ENCODE measurements at places on chromosomes 3 and 15. TPM values are rescaled to one million over a fixed set of nuclear protein-coding genes. Genes with fewer than 3 reads are reported as not detected.
A peak's percentile ranks its signal among the peaks of the same experiment; 100 is the strongest.

DNA sequence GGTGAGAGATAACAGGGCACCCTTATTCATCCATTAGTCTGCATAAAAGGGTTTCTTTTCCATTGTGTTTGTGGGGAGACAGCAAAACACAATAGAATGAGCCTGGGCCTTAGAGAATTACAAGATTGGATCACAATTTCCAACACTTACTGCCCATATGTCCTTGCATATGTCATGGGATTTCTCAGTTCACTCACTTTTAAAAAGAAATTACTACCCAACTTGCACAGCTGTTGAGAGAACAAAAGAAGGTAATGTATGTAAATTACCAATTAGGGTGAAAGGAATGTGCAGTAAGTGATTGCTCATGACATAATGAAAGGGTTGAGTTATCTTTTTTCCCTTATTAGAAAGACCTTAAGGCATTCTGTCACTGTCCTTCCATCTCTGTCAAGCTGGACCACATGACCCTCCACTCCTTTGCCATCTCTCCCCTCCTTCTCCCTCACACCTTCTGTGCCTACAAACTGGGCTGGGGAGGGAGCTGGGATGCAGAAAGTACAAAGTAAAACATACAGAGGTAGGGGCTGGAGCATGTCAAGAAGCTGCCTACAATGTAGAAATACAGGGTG, 244.2 kb downstream of the ZMAT3 start:
- H3K36me3 ChIP-seq: no peaks in the 10 kb centered on the region
- no peak for DNase-seq
- no peak overlapping the region for H3K27ac ChIP-seq
- H3K4me3 ChIP-seq: no peak overlapping the region
- H3K4me1 ChIP-seq: no peaks in the 10 kb centered on the region

DNA sequence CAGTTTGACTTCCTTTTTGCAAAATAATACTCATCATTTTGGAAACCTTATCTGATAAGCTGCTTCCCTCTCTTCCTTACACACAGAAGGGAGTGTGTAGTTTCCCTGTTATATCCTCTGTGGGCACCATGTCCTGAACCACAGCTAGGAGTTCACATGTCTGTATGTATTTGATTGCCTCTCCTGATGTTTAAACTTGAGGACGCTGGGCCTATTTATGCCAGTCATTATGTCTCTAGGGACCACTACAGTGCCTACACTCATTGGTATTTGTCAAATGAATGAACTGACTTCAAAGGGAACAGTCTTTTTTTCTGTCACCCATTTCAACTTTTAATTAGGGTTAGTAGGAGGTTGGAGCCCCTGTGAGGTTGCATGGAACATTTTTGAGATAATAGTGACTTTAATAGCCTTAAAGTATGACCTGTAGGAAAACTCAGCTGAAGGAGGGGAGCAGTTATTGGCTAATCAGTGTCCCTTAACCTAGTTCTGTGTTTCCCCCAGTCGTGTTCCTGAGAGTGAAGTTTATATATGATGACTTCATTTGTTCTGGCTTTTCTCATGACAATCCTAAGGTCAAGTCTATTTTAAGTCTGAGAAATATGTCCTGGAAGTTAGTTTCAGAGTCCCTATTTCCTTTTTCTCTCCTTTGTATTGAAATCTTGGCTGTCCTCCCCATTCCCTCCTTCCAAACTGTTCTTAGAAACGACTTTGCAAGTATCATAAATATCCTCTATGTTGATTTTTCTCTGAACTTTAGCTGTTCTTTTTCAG, 28.9 kb downstream of the PDE8A start:
- DNase-seq: no peak
- no peak overlapping the region for H3K27ac ChIP-seq
- no peaks in the 10 kb centered on the region for H3K36me3 ChIP-seq
- no peak overlapping the region for H3K4me3 ChIP-seq
- no peaks in the 10 kb centered on the region for H3K27me3 ChIP-seq
- H3K4me1 ChIP-seq: no peaks in the 10 kb centered on the region

- no peak overlapping the region for H3K4me3 ChIP-seq
- H3K36me3 ChIP-seq: no peaks in the 10 kb centered on the region
- peaks cover 10% of the 10 kb centered on the region for H3K4me1 ChIP-seq
- H3K27ac ChIP-seq: no peak overlapping the region
- no peaks in the 10 kb centered on the region for H3K27me3 ChIP-seq
- no peak for DNase-seq
These were observed 21.1 kb upstream of the COLQ start for GRCh38 chr3:15542614-15543013.

DNA sequence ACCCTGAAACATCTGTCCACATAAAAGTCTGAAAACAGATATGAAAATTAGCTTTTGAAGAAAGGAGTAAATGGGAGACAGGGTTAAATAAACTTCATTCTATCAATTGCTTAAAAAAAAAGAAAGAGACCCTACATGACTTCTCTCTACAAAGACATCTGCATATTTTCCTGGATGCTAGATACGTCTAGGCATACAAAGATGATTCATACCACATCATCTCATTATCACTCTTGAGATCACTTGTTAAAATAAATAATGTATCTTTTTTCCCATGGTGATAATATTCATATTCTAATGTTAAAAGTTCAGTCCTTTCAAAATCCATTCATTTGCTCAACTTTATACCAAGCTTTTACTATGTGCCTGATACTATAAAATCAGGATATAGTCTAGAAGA, 295.8 kb downstream of the MAGI1 start:
- no peak overlapping the region for H3K4me3 ChIP-seq
- no peaks in the 10 kb centered on the region for H3K36me3 ChIP-seq
- H3K27me3 ChIP-seq: no peaks in the 10 kb centered on the region
- no peaks in the 10 kb centered on the region for H3K4me1 ChIP-seq
- H3K27ac ChIP-seq: no peak overlapping the region
- DNase-seq: no peak

DNA sequence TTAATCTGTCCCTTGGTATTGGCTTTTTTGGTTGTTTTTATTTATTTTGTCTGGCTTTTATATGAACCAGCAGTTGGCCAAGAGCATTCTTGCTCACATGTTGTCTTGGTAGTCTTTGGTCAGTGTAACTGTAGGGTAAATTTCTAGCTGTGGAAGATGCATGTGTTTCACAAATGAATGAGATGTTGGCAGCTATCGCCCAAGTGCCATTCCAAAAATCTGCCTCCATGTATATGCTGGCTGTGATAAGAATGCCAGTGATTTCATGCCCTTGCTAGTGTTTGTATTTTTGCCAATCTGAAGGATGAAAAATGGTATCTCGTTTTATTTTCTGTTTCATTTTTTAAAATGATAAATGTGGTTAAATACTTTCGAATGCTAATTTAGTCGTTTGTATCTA, 50.1 kb downstream of the TLNRD1 start:
- DNase-seq: no peak
- no peak overlapping the region for H3K27ac ChIP-seq
- no peak overlapping the region for H3K4me3 ChIP-seq
- no peaks in the 10 kb centered on the region for H3K4me1 ChIP-seq
- no peaks in the 10 kb centered on the region for H3K36me3 ChIP-seq

DNA sequence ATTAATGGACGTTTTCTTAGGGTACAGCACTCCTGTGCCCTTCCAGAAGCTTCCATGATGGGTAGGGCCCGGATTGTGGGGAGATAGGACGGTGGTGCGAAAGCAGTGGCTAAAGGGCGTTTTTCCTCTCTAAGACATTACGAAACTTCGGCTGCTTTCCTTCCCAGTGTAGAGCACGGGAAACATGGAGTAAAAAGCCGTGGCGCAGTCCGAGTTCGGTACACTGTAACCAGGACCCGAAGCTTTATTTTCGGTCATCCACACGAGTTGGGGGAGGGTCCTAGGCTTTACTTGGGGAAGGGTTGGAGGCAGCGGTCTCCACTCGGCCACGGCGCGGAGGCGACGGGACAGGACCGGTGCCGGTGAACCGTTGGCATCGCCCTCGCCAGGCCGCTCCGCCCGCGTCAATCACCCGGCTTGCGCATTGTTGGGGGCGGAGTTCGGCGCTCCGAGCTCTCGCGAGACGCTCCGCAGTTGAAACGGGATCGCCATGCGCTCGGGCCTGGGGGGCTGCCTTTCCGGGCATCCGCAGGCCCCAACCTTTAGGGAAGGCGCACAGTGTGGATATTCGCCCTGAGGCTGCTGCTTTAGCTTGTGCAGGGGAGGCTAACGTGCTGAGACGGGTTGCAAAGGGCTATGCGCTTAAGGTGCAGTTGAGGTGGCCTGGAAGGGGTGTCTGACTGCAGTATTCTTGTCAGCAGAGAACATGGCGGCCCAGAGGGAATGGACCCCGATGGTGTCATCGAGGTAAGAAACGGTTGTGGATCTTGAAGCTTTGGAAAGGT, 546 bp downstream of the EIF4A2 start:
- peaks cover 37% of the 10 kb centered on the region for H3K4me1 ChIP-seq
- peaks cover 56% of the 10 kb centered on the region for H3K36me3 ChIP-seq
- H3K4me3 ChIP-seq: peak overlapping the region; percentile 88
- H3K27me3 ChIP-seq: no peaks in the 10 kb centered on the region
- peak overlapping the region; percentile 97 for H3K27ac ChIP-seq

- no peaks in the 10 kb centered on the region for H3K4me1 ChIP-seq
- no peaks in the 10 kb centered on the region for H3K27me3 ChIP-seq
- H3K36me3 ChIP-seq: no peaks in the 10 kb centered on the region
- H3K27ac ChIP-seq: no peak overlapping the region
- no peak overlapping the region for H3K4me3 ChIP-seq
These were observed 111.4 kb downstream of the CMSS1 start for GRCh38 chr3:99928771-99929744.

- H3K27ac ChIP-seq: no peak overlapping the region
- H3K4me3 ChIP-seq: no peak overlapping the region
- no peaks in the 10 kb centered on the region for H3K27me3 ChIP-seq
- peaks cover 3% of the 10 kb centered on the region for H3K4me1 ChIP-seq
- no peaks in the 10 kb centered on the region for H3K36me3 ChIP-seq
- no peak for DNase-seq
These were observed 4.2 kb upstream of the TMEM41A start for GRCh38 chr3:185502987-185503386.

- DNase-seq: no peak
- no peaks in the 10 kb centered on the region for H3K4me1 ChIP-seq
- H3K27ac ChIP-seq: no peak overlapping the region
- H3K27me3 ChIP-seq: no peaks in the 10 kb centered on the region
- H3K4me3 ChIP-seq: no peak overlapping the region
These were observed 6.7 kb downstream of the KNSTRN start for GRCh38 chr15:40388941-40389823.

- H3K27ac ChIP-seq: no peak overlapping the region
- DNase-seq: no peak
- no peak overlapping the region for H3K4me3 ChIP-seq
- H3K27me3 ChIP-seq: no peaks in the 10 kb centered on the region
- H3K36me3 ChIP-seq: no peaks in the 10 kb centered on the region
These were observed 54.5 kb downstream of the ALDH1A2 start for GRCh38 chr15:58010983-58011382.

SEMA3G gene
- total RNA-seq: 0.24 TPM

TTC21A gene
- total RNA-seq: 4.8 TPM

CHRFAM7A gene
- 1.8 TPM for total RNA-seq

CHRNA3 gene
- total RNA-seq: not detected

Data from naive thymus-derived CD4-positive, alpha-beta T cell (primary cell).